ENCODE measurements at places on chromosomes 5 and 9.

DNA sequence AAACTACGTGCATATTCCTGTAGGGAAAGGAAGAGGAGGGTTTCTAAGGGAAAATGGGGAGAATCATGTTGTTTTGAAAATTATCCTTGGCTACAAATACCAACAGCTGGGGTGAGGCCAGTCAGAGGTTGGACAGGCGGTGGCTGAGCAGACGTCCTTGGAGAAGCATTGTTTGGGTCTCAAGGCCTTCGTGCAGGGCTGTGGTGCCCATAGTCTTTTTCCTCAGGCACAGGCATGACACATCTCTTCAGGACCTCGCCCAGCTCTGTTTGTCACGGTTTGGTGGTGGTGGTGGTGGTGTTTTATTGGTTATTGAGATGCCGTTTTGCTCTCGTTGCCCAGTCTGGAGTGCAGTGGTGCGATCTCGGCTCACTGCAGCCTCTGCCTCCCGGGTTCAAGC is 27.8 kb upstream of the EGFL7 start:
- H3K4me1 ChIP-seq = no peaks in the 10 kb centered on the region
- no peak overlapping the region for H3K4me3 ChIP-seq
- no peak overlapping the region for H3K27ac ChIP-seq
- H3K36me3 ChIP-seq = no peaks in the 10 kb centered on the region

DNA sequence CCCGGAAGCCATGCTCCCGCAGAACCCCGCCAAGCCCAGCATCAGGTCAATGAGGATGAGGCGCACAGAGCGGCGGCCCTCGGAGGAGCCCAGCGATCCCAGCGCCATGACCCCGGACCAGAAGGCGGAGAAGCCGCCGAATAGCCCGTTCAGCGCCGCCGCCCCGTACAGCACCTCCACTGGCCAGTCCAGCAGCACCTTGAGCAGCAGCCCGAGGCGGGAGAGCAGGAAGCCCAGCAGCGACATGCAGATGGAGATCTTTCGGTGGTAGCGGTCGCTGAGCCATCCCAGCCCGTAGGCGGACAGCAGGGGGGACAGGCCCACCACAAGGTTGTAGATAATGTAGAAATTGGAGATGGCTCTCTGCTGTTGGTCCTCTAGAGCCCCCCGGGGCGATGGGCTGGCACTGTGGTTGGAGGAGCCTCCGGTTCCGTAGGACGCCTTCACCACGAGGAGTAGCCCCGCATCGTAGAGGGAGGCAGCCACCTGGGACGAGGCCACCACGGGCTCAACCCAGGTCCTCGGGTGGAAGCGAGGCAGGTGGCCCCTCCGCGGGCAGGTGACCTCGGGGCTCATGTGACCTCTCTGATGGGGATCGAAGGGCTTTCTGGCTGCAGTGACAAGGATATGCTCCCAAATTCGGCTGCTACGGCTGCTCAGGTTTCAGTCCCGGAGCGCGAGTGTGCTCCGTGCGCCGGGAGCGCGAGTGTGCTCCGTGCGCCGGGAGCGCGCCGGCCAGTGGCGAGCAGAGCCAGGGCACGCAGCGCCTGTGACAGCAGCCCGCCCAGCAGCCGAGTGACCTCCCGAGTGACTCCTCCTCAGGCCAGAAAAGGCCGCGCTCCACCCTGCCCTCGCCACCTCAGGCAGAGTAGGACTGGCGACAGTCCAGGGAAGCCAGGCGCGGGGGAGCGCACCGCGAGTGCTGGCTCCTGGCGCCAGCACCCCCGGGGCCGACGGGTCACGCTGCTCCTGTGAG is at the start of gene SLC46A2:
Gene SLC46A2 (minus strand): TSS at position 771 of the 976 bp plus-strand sequence. CDS start 195 bp downstream, at position 576.
- H3K4me1 ChIP-seq = no peaks in the 10 kb centered on the region
- peaks cover 13% of the 10 kb centered on the region for H3K27me3 ChIP-seq
- H3K27ac ChIP-seq = no peak within 1 kb of the TSS
- DNase-seq = no peak

GRCh38 chr5:176612855-176613254 is 2.9 kb upstream of the GPRIN1 start:
- peaks cover 50% of the 10 kb centered on the region for H3K27me3 ChIP-seq
- no peak for DNase-seq
- peaks cover 19% of the 10 kb centered on the region for H3K36me3 ChIP-seq
- H3K4me3 ChIP-seq = no peak overlapping the region
- peaks cover 30% of the 10 kb centered on the region for H3K4me1 ChIP-seq

GRCh38 chr5:141465351-141465750 is 10.4 kb upstream of the PCDHGC3 start:
- no peak overlapping the region for H3K4me3 ChIP-seq
- H3K4me1 ChIP-seq = no peaks in the 10 kb centered on the region
- DNase-seq = no peak
- peaks cover 4% of the 10 kb centered on the region for H3K36me3 ChIP-seq
- no peak overlapping the region for H3K27ac ChIP-seq

DNA sequence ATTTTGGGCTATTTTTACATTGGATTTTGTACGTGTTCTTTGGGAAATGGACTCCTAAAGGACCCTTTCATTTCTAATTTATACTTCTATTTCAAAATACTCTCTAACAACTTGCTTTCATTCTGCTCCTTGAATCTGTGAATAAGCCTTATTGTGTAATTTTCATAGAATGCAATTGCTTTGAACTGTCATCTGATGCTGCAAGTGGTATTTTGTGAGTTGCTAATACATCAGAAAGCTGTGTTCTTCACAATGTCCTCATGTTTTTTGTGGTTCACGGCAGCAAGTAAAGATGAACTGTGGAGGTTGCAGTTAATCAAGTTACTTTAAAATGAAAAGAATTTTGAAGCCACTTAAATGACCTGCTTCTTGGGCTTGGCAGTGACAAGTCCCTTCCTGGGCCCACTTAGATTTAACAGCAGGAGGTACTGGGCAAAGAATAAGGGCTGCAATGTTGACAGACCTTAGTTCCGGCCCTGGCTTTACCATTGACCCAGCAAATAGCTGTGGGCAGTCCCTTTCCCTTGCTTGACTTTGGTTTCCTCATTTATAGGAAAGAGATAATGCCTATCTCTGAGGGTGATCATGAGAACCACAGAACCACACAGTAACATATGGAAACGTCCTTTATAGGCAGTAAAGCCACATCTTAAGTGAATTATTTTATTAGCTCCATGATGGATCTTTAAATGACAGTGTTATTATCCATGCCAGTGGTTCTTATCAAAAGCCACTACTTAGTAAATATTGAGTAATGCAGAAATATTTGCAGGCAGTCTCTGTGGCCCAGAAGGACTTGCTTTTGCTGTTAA is 54.8 kb downstream of the IQGAP2 start:
- no peaks in the 10 kb centered on the region for H3K27me3 ChIP-seq
- no peaks in the 10 kb centered on the region for H3K36me3 ChIP-seq
- H3K4me1 ChIP-seq = peaks cover 37% of the 10 kb centered on the region
- DNase-seq = peak; percentile 45
- no peak overlapping the region for H3K4me3 ChIP-seq

GRCh38 chr9:21778304-21778703 is 24.1 kb upstream of the MTAP start:
- no peak overlapping the region for H3K4me3 ChIP-seq
- H3K27me3 ChIP-seq = no peaks in the 10 kb centered on the region
- H3K36me3 ChIP-seq = no peaks in the 10 kb centered on the region
